ENCODE measurements at places on chromosomes 1 and 21.

DNA sequence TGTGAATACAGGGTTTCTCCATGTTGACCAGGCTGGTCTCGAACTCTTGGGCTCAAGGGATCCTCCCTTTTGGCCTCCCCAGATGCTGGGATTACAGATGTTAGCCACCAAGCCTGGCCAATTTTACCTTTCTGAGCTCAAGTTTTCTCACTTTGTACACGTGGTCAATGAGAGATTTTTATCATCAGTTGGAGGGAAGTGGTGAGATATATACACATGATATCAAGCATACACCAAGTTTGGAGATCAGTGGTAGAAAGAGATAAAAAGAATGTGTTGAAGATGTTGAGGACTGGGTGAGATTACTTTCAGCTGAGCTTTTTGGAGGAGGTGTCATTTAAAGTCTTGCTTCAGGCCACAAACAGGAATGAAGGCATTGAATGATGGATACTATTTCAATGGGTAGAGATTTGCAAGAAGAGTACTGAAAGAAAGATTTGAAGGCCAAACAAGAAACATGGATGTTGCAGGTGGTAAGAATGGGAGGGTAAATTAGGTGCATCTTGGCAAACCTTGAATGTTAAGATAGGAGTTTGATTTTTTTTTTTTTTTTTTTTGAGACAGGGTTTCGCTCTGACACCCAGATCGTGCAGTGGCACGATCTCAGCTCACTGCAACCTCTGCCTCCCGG, 3.0 kb upstream of the SESN2 start:
- no peak for DNase-seq

GRCh38 chr21:42291003-42291750, 24.0 kb downstream of the TFF3 start:
- DNase-seq: no peak

DNA sequence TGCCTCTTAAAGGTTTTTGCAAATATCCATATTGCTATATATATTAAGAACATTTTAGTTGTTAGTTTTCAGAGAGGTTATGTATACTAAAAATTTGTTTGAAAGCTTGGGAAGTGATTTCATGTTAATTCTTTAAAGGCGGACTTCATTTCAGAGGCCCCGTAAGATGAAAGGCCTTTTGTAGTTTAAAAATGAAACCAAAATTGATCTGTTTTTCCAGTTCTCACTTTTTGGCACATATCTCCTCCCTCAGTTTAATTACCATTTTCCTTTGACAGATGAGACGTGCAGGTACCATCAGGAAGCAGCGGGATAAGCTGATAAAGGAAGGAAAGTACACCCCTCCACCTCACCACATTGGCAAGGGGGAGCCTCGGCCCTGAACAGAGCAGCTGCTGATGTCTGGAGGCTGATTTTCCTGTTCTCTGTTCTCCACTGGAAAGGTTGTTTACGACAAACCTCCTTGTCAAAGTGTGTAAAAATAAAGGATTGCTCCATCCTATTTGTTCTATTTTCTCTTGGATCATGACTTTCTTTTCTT, 8.0 kb downstream of the NDUFS5 start:
- no peak for DNase-seq

DNA sequence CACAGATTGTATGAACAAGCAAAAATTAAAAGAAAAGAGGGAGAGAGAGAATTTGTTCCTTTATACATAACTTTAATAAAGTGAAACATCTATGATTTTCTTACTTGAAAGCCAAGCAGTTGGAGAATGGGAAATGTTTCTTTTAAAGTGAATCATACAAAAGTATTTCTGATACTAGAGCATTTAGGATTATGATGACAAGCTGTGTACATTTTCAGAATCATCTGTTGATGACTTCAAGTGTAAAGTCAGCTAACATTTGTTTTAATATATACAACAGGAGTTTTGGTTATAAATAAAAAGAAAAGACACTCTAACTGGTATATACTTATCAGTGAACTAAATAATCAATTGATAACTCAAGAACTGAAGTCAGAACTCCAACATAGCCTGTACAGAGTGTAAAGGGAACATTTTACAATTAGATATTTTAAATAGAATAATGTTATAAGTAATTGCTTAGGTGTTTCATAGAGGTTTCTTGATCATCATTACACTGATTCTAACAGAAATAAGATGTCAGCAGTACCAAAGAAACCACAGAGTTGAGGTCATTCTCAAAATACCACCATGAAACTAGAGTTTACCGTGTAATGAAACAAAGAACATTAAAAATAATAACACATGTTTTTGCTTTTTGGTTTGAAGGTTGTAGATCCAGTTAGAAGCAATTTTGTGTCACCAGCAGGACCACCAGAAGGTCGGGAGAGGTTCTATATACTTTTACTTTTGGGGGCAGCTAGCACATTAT, 103.4 kb downstream of the COL24A1 start:
- no peak for DNase-seq

DNA sequence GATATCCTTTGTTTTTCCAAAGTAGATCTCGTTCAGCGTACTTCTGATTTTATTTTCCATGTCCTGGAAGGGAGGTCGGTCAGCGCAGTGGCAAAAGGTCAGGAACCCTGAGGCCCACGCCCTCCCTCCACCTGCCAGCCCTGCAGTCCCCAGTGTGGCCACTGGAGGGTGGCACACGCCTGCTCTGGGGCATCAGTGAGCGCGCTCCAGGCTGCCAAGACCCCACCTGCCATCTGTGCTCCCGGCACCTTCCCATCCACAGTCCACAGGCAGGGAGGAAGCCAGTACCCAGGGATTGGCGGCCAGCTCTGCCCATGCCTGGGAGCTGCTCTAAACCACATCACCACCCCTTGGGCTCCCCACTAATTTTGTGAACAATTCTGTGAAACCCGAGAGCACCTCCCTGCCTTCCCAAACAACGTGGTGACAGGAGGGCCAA, 32.3 kb downstream of the SLC66A1 start:
- no peak for DNase-seq
